ENCODE measurements at places on chromosomes 12 and 14.

GRCh38 chr14:33297565-33297964 lies 358.9 kb downstream of the NPAS3 start:
- no peak for DNase-seq

- no peak for DNase-seq
Observed at GRCh38 chr12:99131751-99132199, 486.7 kb downstream of the APAF1 start.

DNA sequence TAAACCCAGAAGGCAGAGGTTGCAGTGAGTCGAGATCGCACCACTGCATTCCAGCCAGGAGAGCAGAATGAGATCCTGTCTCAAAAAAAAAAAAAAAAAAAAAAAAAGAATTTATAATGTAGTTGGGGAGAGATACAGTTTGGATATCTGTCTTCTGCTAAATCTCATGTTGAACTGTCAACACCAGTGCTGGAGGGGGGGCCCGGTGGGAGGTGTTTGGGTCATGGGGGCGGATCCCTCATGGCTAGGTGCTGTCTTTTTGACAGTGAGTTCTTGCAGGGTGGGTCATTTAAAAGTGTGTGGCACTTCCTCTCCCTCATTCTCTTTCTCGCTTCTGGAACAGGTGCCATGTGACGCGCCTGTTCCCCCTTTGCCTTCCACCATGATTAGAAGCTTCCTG lies 32.8 kb downstream of the CLIP1 start:
- DNase-seq = no peak

GRCh38 chr14:49550286-49551184 lies 35.6 kb downstream of the RPS29 start:
- DNase-seq = no peak

GRCh38 chr12:30308010-30308717 lies 387.5 kb downstream of the IPO8 start:
- no peak for DNase-seq

GRCh38 chr12:70353780-70354660 lies 12.1 kb upstream of the KCNMB4 start:
- DNase-seq = no peak

- DNase-seq = no peak
Observed at GRCh38 chr14:69073915-69074314, 79.0 kb downstream of the DCAF5 start.

- no peak for DNase-seq
Observed at GRCh38 chr14:98109326-98109725, 1162.7 kb downstream of the BCL11B start.

GRCh38 chr14:91265404-91265803 lies 20.9 kb upstream of the GPR68 start:
- no peak for DNase-seq

DNA sequence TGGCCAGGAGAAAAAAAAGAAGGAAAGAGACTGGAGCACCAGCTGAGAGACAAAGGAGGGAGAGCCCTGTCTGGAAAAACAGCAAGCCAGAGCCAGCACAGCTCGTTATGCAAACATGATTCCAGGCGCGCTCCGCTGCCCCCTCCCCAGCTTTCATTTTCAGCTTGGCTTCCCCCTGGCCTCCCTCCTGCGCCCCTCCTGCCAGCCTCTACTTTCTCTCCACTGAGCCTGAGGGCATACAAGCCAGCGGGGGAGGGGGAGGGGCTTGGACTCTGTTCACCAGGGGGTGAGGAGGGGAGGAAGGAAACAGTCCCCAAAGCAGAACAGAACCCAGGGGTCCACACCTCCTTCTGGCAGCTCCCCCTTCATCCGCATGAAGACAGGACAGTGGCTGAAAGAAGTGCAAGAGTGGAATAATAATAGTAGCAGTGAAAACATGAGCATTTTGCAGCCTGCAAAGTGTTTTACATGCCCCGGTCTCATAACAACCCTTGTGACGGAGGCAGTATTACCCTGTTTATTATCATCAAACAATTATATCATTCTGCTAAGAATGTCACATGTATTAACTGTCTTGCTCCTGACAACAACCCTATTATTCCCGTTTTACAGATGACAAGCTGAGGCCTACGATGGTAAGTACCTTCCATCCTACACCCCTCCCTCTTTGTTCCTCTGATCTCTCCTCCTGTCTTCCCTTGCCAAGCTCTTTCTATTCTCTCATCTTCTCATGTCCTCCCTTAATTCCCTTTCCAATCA lies 24.2 kb downstream of the SMUG1 start:
- no peak for DNase-seq

DNA sequence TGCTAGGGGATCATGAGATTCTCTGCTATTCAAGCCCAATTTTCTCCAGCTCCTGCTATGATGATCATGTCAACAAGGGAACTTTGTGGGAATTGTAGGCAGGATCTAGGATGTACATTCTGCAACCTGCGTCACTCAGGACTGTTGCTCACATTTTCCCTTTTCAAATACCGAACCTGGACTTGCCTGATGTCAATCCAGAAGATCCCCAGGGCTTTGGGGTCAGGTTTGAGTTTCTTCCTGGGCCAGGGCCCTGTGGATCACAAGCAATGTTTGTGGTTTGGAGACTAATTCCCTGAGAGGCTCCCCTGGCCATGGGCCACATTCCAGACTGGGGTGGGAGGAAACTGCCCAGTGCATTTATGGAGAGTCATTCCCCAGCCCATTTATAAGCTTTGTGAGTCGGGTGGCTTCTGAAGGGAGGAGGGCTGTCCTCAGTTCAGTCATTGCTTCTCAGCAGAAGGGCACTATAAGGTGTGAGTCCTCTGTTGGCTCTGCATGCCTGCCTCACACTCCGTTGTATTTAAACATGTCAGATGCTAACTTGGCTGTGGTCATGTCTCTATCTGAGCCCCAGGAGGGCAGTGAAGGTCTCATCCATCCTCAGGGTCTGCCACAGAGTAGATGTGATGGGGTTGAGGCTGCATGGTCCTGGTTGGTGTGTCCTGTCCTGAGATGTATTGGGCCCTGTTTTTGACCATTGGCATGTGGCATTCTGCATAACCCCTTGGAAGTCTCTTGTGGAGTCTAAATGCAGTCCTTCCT lies 6.5 kb downstream of the KRT86 start:
- DNase-seq = no peak

DNA sequence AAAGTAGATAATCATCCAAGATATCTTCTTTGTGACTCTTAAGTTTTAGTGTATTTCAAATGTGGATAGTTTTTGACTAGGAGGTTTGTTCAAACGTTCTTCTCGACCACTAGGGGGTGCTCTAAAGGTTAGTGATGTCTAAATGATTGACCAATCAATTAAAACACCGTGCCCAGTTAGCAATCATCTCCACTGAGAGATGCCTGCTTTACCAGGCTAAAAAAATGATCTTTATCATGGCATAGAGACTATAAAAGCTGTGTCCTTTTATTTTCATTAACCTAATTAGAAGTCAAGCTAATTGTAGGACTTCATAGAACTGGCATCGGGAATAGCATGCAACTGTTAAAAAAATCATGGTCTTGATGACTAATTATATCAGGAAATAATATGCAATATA lies 153.9 kb downstream of the PRKCH start:
- DNase-seq = no peak

DNA sequence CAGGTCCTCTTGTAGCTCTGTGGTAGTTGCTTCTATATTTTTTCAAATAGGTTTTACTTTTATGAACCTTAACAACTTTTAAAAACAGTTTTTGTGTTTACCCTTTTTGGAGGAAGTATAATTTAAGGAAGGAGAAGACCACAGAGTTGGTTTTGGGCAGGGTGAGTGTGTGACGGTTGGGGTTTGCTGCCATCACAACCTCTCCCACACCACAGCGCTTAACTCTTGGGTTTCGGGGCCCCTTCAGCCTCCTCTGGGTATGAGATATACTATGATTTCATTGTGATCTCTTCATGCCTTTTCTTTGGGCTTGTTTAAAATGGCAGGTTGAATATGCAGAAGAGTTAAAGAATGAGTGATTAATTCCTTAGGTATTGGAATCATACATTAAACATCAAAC lies 228.7 kb upstream of the CRY1 start:
- DNase-seq = no peak

- peak; percentile 85 for DNase-seq
Observed at GRCh38 chr12:4164559-4165558, 108.7 kb upstream of the CCND2 start.

DNA sequence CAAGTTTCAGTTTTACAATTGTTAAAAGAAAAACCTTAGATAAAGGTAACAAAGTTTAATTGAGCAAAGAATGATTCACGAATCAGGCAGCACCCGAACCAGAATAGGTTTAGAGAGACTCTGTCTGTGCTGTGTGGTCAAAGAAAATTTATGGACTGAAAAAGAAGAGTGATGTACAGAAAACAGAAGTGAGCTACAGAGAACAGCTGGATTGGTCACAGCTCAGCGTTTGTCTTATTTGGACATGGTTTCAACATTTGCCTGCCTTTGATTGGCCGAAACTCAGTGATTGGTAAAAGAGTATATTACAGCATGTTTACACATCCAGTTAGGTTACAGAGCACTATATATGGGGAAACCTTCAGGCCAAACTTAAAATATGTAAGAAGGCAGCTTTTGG lies 703.2 kb upstream of the STXBP6 start:
- DNase-seq = no peak

DNA sequence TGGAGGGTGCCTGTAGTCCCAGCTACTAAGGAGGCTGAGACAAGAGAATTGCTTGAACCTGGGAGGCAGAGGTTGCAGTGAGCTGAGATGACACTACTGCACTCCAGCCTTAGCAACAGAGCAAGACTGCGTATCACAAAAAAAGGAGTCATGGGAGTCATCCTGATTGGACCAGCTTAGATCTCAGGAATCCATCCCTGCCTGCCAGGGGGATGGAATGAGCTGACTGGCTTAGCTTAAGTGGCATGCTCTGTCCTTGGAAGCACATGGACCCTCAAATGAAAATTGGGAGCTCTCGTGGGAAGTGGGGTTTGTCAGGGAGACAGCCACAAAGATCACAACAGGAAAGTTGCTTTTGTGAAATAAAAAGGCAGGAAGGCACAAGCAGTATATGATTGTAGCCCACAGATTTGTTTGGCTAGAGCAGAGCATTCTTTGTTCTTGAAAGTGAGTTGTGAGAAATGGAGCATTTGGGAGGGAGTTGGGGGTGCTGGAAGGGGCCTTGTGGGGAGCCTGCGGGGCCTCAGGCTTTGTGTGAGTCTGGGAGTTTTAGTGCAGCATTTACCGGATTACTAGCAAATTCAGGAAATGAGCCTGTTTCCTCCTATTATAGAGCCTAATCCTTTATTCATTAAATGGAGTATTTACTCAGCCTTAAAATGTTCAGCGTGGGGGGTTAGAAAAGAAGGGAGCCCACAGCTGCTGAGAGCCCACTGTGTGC lies 30.7 kb downstream of the DGLUCY start:
- no peak for DNase-seq

DNA sequence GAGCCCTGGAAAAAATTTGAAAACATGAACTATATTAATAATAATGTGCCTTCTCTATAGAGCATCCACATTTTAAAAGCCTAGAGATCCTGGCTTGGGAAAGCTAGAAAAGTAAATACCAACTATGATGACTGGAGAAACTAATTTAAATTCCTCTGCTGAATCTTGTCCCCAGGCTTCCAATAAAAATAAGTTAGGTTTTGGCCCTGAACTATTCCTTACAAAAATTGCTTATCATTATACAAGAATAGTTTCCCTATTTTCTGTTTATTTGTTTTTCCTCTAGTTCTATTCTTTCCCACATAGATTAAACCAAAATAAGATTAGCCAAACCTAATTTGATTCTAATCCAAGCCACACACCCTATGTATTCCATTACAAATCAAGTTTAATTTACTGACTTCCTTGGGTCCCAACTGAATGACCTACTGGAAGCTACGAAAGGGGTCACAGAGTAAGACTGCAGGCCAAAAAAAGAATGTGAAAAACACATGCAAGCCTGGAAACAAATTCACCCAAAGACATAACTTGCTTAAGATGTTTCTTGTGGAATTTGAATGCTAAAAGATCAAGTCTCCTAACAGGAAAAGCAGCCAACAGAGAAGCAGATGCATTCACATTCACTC lies 133.0 kb downstream of the PAWR start:
- no peak for DNase-seq

DNA sequence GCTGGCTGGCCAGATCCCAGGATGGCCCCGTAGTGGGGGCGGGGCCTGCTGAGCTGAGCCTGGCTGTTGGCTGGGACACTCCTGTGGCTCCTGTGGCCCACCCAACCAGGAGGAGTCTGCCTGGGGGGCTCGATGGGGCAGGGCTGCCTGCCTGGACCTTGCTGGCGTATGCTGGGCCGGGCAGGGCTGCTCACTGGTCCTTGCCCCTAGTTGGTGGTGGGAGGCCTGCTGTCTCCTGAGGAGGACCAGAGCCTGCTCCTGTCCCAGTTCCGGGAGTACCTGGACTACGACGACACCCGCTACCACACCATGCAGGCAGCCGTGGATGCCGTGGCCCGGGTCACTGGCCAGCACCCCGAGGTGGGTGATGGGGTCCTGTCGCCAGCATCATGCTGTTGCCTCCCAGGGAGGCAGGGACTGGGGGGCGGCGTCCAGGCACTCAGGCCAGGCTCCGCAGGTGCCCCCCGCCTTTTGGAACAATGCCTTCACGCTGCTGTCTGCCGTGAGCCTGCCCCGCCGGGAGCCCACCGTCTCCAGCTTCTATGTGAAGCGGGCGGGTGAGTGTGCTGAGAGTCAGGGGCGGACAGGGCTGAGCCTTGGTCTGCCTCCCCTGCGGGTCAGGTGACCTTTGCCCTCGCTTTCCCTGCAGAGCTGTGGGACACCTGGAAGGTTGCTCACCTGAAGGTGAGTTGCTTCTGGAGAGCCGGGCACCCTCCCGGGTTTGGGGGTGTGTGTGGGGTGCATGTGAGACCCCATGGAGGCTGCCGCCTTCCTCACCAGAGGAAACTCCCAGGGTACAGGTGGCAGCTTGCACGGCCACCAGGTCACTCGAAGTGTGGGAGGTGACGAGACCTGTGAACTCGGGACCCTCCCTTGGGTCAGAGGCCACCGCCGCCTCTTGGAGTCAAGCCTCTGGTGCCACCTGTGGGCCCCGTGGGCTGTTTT lies 3.4 kb downstream of the NOC4L start:
- DNase-seq = no peak

GRCh38 chr14:92861856-92862745 lies 60.8 kb upstream of the CHGA start:
- no peak for DNase-seq

GRCh38 chr14:68000511-68000910 lies 180.9 kb downstream of the RAD51B start:
- no peak for DNase-seq

GRCh38 chr12:62758216-62758615 lies 176.7 kb downstream of the PPM1H start:
- no peak for DNase-seq

- no peak for DNase-seq
Observed at GRCh38 chr12:75820848-75821578, 210.6 kb downstream of the PHLDA1 start.

- peak; percentile 26 for DNase-seq
Observed at GRCh38 chr12:120902846-120903411, 1.2 kb downstream of the SPPL3 start.

Measured in CD4-positive, CD25-positive, alpha-beta regulatory T cell (primary cell).